ENCODE measurements at places on chromosomes 3 and 15.

- DNase-seq = no peak
Measured at GRCh38 chr15:74327756-74328155, 39.7 kb downstream of the CYP11A1 start.

DNA sequence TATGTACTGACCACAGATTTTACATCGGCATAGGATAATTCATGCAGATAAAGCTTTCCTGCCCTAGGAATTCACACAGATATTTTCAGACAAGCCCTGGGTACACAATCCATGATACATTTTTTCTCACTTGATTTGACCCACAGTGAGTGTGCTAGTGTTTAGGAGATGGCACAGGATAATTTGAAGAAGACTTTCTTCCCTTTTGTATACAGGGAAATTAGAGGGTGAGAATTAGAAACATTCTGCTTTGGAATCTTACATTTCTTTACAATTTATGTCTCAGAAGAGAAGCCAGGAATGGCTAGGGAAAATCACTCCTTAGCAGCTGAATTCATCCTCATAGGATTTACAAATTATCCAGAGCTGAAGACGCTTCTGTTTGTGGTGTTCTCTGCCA lies at the start of gene OR5K4:
Gene OR5K4, plus strand, starts transcription at position 301 of the 400 bp plus-strand sequence. Its CDS starts 0 bp downstream, at position 301.
- no peak for DNase-seq

GRCh38 chr15:101037090-101037830 lies 118.1 kb downstream of the LRRK1 start:
- no peak for DNase-seq

DNA sequence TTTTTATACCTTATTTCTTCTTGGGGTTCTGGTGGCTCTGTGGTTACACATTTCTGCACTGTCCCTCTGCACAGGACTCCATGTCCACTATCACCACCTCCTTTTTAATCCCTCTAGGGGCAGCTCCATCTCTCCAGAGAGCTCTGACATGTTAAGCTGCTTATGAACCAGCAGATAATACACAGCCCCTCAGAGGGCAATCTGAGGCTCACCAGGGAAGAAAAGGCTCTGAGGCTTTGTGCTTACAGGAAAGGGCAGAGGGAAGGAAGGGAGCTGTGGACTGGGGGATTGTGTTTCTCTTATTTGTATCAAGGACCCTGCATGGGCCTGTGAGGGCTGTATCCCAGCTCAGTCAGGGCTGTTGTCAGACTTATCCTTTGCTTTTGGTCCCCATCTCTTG lies 164.5 kb downstream of the EPHB1 start:
- DNase-seq = no peak

DNA sequence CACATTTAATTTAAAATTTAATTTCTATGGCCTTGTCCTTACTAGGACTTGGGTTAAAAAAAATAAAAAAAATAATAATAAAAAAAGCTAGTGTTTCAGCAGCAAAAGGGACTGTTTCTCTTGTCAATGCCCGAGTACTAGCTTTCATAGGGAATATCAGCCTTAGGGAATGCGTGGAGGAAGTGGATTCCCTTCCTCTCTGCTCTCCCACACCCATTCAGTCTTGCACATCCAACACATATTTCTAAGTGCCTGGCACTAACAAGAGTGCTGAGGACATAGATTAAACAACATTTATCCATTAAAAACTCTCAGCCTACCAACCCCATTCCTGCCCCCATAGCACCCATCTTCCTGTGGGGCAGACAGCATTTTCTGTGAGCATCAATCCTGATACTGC lies 6.2 kb downstream of the ZNF385D start:
- no peak for DNase-seq

- DNase-seq = no peak
Measured at GRCh38 chr3:139710212-139710611, 32.4 kb upstream of the NMNAT3 start.

GRCh38 chr15:52481915-52482314 lies 46.8 kb downstream of the MYO5A start:
- DNase-seq = peak; percentile 89

GRCh38 chr3:145854499-145854898 lies 306.5 kb downstream of the PLOD2 start:
- DNase-seq = no peak

DNA sequence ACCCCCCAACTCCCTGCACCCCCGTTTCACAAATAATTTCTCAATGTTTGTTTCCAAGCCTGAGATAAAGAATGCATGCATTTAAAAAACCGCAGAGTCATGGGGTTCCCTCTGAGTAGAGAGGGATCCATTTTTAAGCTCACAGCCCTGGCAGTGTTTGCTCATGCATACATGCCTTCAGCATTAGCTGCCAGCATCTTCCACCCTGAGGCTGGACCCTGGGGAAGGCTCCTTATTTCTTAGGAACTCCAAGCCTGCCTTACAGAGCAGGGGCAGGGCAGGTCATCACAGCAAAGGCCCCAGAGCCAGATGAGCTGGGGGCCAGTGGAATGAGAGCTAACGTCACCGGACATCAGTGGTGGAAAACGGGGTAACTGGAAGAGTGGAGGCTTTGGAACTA lies 31.3 kb downstream of the TLE3 start:
- DNase-seq = no peak

DNA sequence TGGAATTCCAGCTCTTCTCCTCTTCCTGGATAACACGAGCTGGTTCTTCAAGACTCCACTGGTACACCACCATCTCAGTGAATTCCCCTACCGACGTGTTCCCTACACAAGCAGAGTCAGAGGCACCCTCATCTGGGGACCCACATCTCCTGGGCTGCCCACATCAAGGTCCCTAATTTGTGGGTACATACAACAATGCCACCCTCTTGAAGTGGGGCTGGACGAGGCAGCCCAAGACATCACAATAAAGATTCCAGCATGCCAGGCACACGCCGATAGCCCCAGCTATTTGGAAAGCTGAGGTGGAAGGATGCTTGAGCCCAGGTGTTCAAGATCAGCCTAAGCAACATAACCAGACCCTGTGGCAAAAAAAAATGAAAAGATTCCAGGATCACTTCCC lies 221.2 kb upstream of the LINGO1 start:
- DNase-seq = no peak

DNA sequence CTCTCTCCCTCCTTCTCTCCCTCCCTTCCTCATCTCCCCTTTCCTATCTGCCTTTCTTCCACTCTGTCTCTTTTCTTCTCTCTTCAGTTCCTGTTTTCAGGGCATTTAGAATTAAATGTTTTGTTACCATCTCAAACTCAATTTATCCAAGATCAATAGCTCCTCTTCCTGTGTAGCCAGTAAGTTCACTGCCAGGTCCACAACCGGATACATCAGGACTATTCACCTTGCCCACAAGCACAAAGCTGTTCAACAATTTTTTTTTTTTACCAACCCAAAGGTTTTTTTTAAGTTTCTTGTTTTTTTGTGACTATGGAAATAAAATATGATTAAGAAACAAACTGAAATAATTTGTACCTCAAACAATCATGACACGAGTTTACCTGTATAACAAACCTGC lies 26.1 kb downstream of the FBN1 start:
- DNase-seq = no peak

DNA sequence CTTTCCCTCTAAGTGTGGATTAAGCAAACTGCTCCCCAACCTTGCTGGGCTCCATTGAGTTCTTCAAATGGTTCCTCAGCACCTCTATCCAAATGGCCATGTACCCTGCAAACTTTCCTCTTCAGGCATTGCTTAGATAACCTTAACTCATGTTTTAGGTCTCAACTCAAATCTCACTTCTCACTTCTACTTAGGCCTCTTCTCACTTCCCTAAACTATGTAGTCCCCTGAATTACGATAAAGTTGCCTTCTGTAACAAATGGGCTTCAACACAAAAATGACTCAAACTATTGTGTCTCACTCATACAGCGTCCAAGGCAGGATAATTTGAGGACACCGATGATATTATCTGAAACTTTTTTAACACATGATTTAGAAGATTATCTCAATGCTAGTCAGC lies 62.4 kb upstream of the STAC start:
- DNase-seq = no peak

GRCh38 chr15:68972201-68973065 lies 42.1 kb upstream of the NOX5 start:
- DNase-seq = no peak

GRCh38 chr3:143171141-143171980 lies 51.8 kb downstream of the CHST2 start:
- DNase-seq = peak; percentile 49

- DNase-seq = no peak
Measured at GRCh38 chr15:48447657-48448056, 116.4 kb downstream of the DUT start.

DNA sequence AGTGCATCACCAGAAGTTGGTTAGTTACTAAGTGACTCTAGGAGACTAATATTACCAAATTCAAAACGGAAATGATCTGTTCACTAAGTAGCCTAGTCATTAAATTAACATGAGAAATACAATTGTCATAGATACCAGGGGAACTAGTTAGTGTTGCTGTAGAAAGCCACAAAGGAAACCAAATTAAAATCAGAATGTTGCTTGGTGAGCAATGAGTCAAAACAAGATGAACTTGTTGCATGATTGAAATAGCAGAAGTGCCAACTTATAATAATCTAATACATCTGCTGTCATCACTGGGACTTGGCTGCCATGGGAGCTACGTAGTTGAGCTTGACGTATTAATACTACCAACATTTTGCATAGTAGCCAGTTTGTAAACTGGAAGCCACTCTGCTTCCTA lies 458.1 kb downstream of the DIPK2A start:
- no peak for DNase-seq

DNA sequence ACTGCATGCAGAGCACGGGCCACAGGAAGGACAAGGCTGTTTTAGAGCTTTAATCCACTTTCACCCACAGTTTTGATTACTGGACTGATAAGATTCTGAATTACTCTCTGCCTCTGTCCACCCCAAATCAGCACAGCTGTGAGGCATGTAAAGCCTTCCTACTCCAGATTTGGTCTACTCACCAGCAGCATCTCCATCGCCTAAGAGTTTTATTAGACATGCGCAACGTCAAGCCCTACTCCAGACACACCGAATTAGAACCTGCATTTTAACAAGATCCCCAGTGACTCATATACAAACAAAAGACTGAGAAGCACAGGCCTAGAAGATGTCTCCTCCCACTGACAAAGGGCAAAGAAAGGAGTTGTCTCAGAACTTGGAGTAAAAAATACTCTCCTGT lies 221.2 kb downstream of the TUSC7 start:
- DNase-seq = no peak

- DNase-seq = no peak
Measured at GRCh38 chr3:195071011-195071728, 199.8 kb downstream of the XXYLT1 start.

- DNase-seq = no peak
Measured at GRCh38 chr3:182618085-182618732, 175.1 kb upstream of the ATP11B start.

DNA sequence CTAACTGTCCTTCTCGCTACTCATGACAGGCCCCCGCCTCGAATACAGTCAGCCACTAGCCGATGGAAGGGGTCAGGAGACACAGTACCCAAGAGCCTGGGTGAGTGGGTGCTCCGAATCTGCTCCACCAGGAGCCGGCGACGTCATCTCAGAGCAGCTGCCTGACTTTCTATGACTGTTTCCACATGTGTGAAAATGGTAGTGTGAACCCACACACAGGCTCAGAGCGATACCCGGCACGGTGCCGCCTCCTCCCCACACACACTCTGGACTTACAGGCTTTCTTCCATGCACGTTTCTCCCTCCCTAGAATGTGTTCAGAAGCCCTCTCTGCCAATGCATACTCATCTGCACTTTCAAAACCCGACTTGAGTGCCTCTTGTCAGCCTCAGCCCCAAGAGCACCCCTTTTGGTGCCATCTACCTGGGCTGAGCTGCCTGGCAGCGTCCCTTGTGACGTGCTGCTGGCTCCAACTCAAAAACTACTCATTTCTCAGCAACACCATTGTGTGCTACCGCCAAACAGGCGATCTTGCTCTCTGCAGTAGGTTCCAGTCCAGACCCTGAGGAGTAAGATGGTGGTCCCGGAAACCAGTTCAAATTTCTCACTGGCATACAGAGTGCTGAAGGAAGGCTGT lies 29.7 kb downstream of the VGLL4 start:
- DNase-seq = no peak
